Activated CD8-positive, alpha-beta memory T cell treated with anti-CD3 and anti-CD28 coated beads, Interleukin-2, amount 50 U/mL, for 4 hours (primary cell): ENCODE measurements at places on chromosomes 3 and 15.

DNA sequence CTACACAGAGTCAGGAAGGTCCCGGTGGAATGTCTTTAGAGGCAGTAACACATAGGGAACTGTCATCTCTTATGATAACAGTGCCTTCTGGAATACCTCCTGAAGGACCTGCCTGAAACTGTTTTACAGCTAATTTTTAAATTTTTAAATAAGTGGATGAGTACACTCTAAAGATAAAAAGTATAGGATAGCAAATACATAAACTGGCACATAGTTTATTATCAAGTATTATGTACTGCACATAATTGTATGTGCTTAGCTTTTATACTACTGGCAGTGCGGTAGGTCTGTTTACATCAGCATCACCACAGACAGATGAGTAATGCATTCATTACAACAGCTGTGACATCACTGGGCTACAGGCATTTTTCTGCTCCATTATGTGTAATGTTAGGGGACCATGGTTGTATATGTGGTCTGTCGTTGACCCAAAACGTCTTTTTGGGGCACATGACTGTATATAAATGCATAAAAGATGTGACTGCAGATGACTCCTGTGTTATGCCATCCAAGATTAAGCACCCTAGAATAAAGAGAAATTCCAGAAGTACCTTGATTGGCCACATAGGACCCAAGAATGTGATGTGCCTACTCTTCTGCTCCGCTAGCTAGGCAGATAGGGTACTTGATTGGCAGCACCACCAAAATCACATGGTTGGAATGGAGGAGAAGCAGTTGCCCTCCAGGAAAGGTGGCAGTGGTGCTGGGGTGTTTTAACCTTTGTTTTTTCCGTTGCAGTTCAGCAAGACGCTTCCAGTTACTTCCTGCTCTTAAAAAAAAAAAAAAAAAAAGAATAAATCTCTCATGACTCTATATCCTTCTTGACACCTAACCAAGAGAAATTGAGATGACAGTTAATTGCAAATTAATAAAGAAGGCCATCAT lies 3.3 kb downstream of the VPS8 start:
- no peak for DNase-seq

DNA sequence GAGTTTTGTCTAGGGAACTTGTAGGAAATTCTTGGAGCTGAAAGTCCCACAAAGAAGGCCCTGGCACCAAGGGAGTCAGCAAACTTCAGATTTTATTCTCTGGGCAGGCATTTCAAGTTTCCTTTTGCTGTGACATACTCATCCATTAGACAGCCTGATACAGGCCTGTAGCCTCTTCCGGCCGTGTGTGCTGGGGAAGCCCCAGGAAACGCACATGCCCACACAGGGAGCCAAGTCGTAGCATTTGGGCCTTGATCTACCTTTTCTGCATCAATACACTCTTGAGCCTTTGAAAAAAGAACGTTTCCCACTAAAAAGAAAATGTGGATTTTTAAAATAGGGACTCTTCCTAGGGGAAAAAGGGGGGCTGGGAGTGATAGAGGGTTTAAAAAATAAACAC lies 15.0 kb downstream of the TIGIT start:
- DNase-seq, result peak; percentile 56

DNA sequence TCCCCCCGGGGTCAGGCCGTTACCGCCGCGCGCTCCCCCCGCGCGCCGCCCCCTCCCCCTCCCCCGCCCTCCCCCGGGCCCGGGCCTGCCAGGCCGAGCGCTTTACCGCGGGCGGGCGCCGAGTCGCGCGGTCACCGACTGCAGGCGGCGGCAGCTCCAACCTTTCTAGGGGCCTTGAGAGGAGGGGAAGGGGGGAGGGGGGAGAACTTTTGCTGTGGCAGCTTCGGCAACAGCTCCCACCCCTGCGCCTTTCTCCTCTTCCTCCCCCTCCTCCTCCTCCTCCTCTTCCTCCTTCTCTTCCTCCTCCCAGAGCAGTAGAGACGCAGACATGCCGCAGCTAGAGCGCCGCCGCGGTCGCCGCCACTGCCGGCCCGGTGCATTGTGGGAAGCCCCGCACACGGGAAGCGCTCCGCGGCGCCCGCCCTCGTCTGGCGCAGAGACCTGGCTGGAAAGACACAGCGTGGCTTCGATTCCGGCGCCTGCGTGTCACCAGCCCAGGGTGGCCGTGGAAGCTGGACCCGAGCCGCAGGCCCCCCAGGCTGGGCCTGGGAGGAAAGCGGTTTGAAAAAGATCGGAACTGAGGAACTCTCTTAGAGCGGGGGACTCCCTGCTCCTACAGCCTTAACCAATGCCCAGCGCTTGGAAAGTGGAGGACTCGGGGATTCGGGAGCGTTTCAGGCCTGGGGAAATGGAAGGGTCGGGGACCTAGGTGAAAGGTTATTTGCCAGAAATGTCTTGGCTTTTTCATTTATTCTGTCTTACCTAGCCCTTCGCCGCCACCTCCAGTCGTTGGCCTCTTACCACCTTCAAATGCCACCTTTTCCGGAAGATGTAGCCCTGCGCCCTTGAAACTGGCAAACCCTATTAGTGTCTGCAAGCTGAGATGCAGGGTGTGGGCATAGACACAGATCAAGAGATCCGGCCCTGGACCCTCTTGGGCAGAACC lies at the start of gene ZNF148:
TSS of gene ZNF148 (minus strand) at position 330 of the 946 bp plus-strand sequence. CDS start 61,685 bp downstream, outside the sequence.
- peak; percentile 92 for DNase-seq

DNA sequence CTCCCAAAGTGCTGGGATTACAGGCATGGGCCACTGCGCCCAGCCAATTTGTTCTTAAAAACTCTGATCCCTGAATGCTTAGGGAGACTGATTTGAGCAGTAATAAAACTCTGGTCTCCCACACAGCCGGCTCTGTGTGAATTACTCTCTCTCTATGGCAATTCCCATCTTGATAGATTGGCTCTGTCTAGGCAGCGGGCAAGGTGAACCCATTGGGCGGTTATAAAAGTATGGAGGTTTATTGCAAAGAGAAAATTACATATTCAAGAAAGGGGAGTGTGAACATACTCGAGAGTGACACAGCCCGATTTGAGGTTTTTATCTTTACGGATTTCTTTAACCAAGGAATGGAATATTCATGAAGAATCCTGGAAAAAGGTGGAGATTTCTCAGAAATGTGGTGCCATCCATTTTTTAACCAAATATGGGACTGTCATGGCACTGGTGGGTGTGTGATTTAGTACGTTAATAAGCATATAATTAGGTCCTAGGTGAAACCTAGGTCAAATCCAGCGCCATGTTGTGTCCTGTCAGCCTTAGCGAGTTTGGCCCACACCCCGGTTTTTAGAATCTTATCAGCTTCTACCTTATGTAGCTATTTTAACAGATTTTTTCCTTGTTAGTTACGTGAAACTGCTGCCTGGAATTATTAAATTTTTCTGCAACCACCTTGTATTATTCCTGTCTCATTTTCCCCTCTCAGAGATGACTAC lies 7.2 kb upstream of the GMPS start:
- no peak for DNase-seq

- DNase-seq, result no peak
Measured at GRCh38 chr15:62928242-62928999, 114.1 kb upstream of the TPM1 start.

- no peak for DNase-seq
Measured at GRCh38 chr3:59052803-59053411, 3.1 kb upstream of the CFAP20DC start.
